ENCODE measurements at places on chromosomes 4 and X. TPM values are rescaled to one million over a fixed set of nuclear protein-coding genes. Genes with fewer than 3 reads are reported as not detected.

DNA sequence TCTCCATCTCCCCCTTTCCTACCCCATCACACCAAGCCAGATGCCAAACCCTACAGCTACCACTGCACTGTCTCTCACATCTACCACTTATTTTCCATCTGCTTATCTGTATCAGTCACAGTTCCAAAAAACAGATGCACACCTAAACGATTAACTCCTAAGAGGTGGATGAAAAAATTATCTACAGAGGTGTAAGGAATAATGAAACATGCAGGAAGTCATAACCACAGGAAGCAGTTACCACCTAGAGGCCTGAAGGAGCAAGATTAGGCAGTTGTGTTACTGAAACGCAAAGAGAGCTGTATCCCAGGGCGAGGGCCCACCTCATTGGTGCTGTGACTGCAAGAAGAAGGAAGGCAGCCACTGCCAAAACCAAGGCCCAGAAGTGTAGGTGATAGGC, 87.8 kb upstream of the FAM241A start:
- no peaks in the 10 kb centered on the region for H3K27me3 ChIP-seq
- H3K36me3 ChIP-seq: no peaks in the 10 kb centered on the region
- H3K4me1 ChIP-seq: no peaks in the 10 kb centered on the region
- DNase-seq: no peak
- H3K4me3 ChIP-seq: no peak overlapping the region
- no peak overlapping the region for H3K27ac ChIP-seq

DNA sequence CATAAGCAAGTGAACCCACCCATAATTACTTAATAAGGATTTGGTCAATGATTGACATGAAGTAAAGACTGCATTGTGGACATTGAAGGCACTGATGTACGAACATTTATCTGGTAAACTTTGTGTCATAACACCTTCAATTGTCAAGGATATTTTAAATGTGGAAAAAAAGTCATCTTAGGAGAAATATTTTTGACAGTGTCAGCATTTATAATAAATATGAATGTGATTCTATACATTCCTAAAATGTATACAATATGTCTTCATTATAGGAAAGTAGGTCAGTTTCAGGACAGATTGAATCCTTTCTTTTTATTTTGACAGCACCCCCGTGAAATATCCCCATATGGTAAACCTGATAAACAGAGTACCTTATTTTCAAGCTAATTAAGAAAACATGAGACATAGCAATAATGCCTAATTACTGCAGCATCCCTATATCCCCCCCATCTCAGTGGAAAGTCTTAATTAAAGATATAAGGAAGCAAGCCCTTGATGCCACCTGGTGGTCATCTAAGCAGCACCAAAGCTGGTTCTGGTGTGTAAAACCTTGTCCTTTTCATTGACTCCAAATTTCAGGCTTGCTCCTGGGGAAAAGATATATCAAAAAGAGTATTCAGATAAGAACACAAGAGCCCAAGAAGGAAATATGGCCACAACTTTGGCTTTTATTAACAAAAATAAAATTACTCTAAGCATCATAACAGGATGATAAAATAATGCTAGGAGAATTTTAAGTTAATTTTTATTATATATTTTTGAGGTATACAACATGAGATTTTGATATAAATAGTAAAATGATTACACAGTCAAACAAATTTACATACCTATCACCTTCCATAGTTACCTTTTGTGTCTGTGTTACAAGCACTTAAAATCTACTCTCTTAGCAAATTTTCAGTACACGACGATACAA, 379.7 kb downstream of the TLL1 start:
- no peaks in the 10 kb centered on the region for H3K36me3 ChIP-seq
- no peaks in the 10 kb centered on the region for H3K4me1 ChIP-seq
- no peak for DNase-seq
- no peaks in the 10 kb centered on the region for H3K27me3 ChIP-seq
- H3K4me3 ChIP-seq: no peak overlapping the region
- no peak overlapping the region for H3K27ac ChIP-seq

- no peaks in the 10 kb centered on the region for H3K36me3 ChIP-seq
- no peak overlapping the region for H3K4me3 ChIP-seq
- no peak overlapping the region for H3K27ac ChIP-seq
- no peaks in the 10 kb centered on the region for H3K27me3 ChIP-seq
- DNase-seq: no peak
These were observed 33.4 kb upstream of the AP1S2 start for GRCh38 chrX:15888062-15888461.

DNA sequence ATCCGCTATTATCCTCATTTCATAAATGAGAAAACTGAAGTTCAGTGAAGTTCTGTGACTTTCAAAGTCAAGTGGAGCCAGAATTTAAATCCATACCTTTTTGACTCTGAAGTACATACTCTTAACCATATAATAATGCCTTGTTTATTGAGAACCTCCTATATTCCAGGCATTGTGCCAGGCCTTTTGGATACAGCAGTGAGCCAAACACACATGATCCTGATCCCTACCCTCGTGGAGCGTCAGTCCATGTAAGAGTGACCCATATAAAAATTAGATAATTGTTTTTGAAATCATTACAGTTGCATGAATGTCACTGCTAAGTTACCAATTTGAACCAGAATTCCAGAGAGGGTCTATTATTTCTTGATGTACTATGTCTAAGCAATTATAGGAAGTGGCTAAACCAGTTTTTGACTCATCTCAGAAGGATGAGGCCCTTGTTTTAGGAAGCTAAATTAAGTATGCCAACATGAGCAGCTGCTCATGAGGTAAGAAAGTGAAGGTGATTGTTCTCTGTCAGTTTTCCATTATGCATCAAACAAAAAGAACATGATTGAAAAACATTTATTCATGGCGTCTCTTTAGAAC, 289.5 kb downstream of the GLUD2 start:
- DNase-seq: no peak
- no peak overlapping the region for H3K27ac ChIP-seq
- no peaks in the 10 kb centered on the region for H3K27me3 ChIP-seq
- no peaks in the 10 kb centered on the region for H3K36me3 ChIP-seq

DNA sequence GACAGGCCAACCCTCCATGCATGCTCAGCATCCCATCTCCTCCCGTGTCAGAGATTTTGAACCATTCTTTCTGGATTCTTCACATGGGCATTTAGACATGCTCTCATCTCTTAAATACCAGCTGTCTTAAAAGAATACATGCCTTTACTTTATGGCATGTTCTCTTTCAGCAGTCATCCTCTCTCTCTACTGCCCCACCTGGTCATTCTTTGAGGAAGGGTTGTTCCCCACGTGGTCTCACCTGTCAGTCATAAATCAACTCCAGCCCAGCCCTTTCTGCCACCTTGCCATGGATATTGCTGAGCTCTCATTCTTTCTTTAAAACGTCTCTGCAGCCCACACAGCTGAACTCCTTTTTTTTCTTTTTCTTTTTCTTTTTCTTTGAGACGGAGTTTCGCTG, 111.3 kb downstream of the ARHGAP10 start:
- H3K27me3 ChIP-seq: no peaks in the 10 kb centered on the region
- H3K4me3 ChIP-seq: no peak overlapping the region
- H3K4me1 ChIP-seq: no peaks in the 10 kb centered on the region
- H3K36me3 ChIP-seq: no peaks in the 10 kb centered on the region

DNA sequence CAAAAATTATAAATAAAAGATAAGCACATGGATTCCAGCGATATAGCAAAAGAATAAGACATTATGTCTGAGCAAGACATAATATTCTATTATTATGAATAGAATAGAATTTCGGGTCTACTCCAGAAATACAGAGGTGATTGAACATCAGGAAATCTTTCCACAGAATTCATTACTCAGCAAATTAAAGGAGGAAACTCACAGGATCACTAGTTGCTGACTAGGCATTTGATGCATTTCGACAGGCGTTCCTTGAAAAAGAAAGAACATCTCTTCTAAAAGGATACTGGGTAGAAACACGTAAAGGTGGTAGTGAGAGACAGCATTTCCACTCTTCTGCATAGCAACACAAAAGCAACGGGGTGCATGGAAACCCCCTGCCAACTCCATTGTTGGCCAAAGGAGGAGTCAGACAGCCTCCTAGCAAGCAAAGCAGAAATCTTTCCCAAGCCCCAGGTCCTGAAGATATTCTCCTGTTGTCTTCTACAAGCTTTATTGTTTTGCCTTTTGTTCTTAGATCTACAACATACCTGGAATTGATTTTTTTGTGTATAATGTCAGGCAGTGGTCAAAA, 14.3 kb upstream of the PDZD4 start:
- H3K4me3 ChIP-seq: no peak overlapping the region
- no peaks in the 10 kb centered on the region for H3K27me3 ChIP-seq
- H3K36me3 ChIP-seq: no peaks in the 10 kb centered on the region
- H3K27ac ChIP-seq: no peak overlapping the region

DNA sequence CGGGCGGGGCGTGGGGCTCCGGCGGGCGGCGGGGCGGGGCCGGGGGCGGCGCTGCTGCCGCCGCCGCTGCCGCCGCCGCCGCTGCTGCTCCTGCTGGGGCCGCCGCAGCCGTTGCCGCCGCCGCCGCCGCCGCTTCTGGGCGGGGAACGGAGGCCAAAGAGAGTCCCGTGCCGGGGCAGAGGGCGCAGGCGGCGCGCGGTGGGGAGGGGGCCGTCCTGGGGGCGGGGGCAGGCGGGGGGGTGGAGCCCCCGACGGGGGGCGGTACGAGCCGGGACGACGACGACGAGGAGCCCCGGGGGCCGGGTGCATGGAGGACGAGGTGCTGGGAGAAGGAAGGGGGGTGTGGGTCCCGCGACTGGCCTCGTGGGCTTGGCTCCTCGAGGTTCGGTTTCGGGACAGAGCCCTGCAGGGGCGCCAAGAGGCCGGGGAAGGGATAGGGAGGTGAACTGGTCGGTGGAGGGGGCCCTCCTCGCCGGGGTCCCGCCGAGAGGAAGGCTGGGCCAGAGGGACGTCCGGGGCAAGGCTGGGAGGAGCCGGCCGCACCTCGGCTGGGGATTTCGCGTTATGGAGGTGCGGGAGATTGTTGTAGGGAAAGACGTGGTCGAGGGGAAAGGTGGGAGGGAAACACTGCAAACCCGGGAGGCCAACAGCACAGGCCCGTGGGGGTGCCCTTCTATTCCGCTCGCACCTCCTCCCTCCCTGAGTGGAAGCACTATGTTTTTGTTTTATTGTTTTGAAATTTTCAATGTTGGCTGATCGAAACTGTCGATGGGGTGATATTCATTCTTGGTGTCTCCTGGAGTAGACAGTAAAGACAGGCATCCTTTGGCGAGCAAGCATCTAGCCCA, 1.9 kb downstream of the BCORL1 start:
- no peaks in the 10 kb centered on the region for H3K27me3 ChIP-seq
- H3K4me1 ChIP-seq: no peaks in the 10 kb centered on the region
- peak; percentile 39 for DNase-seq

GRCh38 chr4:25367004-25367621, 9.9 kb upstream of the ANAPC4 start:
- H3K4me3 ChIP-seq: no peak overlapping the region
- no peak overlapping the region for H3K27ac ChIP-seq
- H3K27me3 ChIP-seq: no peaks in the 10 kb centered on the region
- DNase-seq: no peak
- H3K4me1 ChIP-seq: no peaks in the 10 kb centered on the region

GRCh38 chr4:40244606-40245005, 47.8 kb downstream of the RHOH start:
- H3K4me3 ChIP-seq: no peak overlapping the region
- no peak overlapping the region for H3K27ac ChIP-seq
- no peak for DNase-seq
- no peaks in the 10 kb centered on the region for H3K27me3 ChIP-seq
- H3K4me1 ChIP-seq: no peaks in the 10 kb centered on the region

- no peaks in the 10 kb centered on the region for H3K36me3 ChIP-seq
- H3K27ac ChIP-seq: no peak overlapping the region
- H3K4me1 ChIP-seq: no peaks in the 10 kb centered on the region
These were observed 127.0 kb downstream of the COX18 start for GRCh38 chr4:72942565-72942964.

DNA sequence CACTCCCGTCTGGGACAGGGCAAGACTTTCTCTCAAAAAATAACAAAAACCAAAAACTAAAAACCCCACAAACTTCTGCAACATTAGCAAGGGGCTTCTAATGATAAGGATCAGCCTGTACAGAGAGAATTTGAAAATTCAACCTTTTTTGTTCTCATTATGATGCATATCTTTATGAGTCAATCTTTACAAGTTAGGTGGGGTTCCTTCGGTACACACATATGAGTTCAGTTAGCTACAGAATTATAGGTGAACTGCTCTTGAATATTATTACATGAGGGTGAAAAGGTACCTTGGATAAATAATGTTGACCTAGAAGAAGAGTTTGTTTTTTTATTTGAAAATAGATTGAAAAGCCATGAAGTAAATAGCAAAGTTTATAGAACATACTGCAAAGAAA, 252.7 kb downstream of the UNC5C start:
- no peak overlapping the region for H3K4me3 ChIP-seq
- H3K27ac ChIP-seq: no peak overlapping the region
- no peaks in the 10 kb centered on the region for H3K4me1 ChIP-seq
- no peak for DNase-seq

- DNase-seq: no peak
- no peaks in the 10 kb centered on the region for H3K27me3 ChIP-seq
- no peaks in the 10 kb centered on the region for H3K4me1 ChIP-seq
- H3K27ac ChIP-seq: no peak overlapping the region
These were observed 538.7 kb upstream of the NR3C2 start for GRCh38 chr4:148980782-148981480.

DNA sequence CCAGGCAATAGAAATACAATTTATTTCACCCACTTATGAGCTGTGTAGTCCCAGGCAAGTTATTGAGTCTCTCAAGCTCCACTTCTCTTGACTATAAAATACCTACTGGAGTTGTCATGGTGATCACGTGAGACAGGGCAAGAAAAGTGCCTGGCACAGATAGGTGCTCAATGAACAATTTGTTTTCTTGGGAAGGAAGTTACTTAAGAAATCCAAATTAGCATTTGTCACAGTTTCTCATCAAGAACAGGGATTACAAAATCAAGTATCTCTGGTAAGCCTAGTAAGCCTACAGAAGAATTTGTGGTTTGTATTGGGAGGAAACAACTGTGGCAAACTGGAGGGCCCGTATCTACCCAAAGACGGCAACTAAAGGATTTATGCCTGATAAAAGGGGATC, 37.5 kb upstream of the RASGEF1B start:
- H3K27me3 ChIP-seq: no peaks in the 10 kb centered on the region
- H3K4me1 ChIP-seq: no peaks in the 10 kb centered on the region
- H3K36me3 ChIP-seq: no peaks in the 10 kb centered on the region
- no peak for DNase-seq

- DNase-seq: no peak
- no peaks in the 10 kb centered on the region for H3K4me1 ChIP-seq
- H3K4me3 ChIP-seq: no peak overlapping the region
- no peaks in the 10 kb centered on the region for H3K36me3 ChIP-seq
These were observed 429.3 kb downstream of the INPP4B start for GRCh38 chr4:142416711-142417275.

DNA sequence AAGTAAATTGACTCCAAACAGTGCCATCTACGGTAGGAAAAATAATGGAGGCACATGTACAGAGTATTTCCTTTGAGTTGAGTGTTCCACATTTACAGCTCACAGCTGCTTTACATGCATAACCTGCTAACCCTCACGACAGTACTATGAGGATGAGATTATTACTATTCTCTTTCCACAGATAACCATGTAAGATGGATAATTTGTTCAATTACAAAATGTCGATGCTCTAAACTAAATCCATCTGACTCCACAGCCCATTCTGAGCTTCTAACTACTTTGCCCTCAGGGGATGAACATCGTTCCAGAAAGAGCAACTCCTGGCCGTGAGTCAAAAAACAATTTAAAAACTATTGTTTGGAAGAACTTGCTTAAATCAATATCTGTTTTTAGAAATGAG, 330.4 kb upstream of the NWD2 start:
- no peaks in the 10 kb centered on the region for H3K36me3 ChIP-seq
- no peak overlapping the region for H3K27ac ChIP-seq
- no peaks in the 10 kb centered on the region for H3K27me3 ChIP-seq
- no peak overlapping the region for H3K4me3 ChIP-seq
- H3K4me1 ChIP-seq: no peaks in the 10 kb centered on the region

Gene CACNA1F
- not detected for total RNA-seq

Gene SPON2
- 135 TPM for total RNA-seq

Gene PAGE4
- not detected for total RNA-seq

Gene IRS4
- 0.77 TPM for total RNA-seq

Gene ENPEP
- total RNA-seq: 22.0 TPM

Gene SRPK3
- total RNA-seq: 13.8 TPM

Data from uterus (tissue), 4 donors.